Testis (tissue), 5 donors: ENCODE measurements at places on chromosomes 2 and 18. TPM values are rescaled to one million over a fixed set of nuclear protein-coding genes. Genes with fewer than 3 reads are reported as not detected.

DNA sequence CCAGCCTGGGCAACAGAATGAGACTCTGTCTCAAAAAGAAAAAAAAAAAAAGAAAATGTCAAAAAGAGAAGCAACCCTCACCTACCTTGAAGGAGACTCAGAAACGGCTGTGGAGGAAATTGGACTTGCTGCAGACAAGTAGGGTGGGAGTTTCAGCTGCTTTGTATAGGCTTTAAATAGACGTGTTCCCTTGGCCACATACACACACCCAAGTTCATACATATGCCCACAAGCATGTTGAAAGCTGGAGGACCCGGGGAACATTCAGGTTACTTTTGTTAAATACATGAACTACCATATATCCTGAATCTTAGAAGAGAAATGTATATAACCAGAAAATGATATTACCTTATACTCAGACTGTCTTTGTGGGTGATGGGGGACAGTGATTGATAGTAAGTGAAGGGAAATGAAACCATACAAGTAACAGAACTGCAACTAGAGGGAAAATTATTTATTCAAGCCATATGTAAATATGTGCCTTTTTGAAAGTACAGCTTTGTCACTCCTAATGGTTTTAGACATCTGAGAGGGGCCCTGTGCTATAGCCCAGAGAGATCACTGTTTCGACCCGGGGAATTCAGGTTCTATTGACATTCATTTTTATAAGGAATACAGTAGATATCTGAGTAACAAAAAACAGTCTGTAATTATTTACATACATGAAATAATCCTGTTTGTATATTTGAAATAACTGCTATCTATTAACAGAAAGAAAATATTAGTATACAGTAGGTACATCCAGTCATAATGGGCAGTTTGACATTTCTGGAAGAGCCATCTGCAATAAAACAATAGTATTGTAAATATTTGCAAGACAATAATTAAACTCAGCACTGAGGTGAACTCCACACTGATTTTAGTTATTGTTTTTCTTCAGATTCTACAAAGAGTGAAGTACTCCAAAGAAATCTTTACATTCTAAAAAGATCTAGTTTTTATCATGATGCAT is 48.0 kb upstream of the TGIF1 start:
- no peaks in the 10 kb centered on the region for H3K36me3 ChIP-seq
- no peaks in the 10 kb centered on the region for H3K27me3 ChIP-seq
- DNase-seq = no peak
- no peak overlapping the region for H3K4me3 ChIP-seq

- no peak overlapping the region for H3K4me3 ChIP-seq
- H3K27me3 ChIP-seq = no peaks in the 10 kb centered on the region
- no peak for DNase-seq
- H3K27ac ChIP-seq = no peak overlapping the region
- peaks cover 6% of the 10 kb centered on the region for H3K4me1 ChIP-seq
- H3K36me3 ChIP-seq = no peaks in the 10 kb centered on the region
Observed at GRCh38 chr2:68465081-68465916, 1.8 kb downstream of the FBXO48 start.

- no peak overlapping the region for H3K27ac ChIP-seq
- DNase-seq = no peak
- H3K36me3 ChIP-seq = no peaks in the 10 kb centered on the region
- H3K27me3 ChIP-seq = no peaks in the 10 kb centered on the region
Observed at GRCh38 chr2:19865151-19865550, 36.6 kb downstream of the TTC32 start.

DNA sequence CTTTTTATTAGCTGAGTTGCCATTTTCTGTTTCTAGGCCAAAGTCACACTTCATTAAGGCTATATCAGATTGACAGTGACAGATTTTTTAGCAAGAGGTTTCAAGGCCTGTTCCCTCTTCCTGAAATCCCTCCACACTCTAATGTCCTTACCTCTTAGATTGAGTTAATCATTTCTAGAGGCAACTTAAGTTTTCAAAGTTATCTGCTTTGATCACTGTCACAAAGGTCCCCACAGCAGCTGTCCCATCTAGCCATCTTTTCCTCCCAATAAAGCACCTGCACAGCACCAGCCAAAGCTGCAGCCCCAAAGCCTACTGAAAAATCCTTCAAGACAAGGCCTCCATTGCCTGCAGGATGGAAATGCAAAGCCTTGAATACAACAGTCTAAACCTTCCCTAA is 13.4 kb downstream of the AMMECR1L start:
- DNase-seq = no peak
- peaks cover 25% of the 10 kb centered on the region for H3K4me1 ChIP-seq
- H3K4me3 ChIP-seq = no peak overlapping the region
- H3K27ac ChIP-seq = no peak overlapping the region
- no peaks in the 10 kb centered on the region for H3K36me3 ChIP-seq
- no peaks in the 10 kb centered on the region for H3K27me3 ChIP-seq

DNA sequence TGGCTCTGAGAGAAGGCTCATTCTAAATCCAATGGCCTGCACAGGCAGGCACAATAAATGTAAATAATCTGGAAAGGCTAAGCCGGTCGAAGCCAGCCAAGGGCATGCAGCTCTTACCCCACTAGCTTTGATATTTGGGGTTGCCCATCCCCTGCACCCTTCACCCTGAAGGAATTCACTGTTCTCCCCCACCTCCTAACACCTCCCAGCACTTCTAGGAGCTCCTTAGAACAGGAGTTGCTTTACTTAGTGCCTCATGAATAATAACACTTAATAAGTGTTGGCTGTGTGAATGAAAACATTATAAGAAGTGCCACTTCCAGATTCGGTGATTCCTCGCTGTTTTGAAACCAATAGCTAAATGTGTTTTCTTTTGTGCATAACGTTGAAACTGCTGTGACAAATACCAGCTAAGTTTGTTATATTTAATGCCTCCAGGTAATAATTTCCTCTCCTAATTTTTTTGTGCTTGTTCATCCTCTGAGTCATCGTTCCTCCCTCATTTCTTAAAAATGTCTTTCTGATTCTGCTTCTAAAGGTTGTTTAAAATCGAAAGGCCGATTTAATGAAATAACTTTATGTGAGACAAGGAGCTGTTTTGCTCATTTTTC is 458.8 kb downstream of the METTL4 start:
- no peak for DNase-seq
- no peak overlapping the region for H3K27ac ChIP-seq
- no peaks in the 10 kb centered on the region for H3K36me3 ChIP-seq
- no peaks in the 10 kb centered on the region for H3K27me3 ChIP-seq
- no peaks in the 10 kb centered on the region for H3K4me1 ChIP-seq
- H3K4me3 ChIP-seq = no peak overlapping the region

DNA sequence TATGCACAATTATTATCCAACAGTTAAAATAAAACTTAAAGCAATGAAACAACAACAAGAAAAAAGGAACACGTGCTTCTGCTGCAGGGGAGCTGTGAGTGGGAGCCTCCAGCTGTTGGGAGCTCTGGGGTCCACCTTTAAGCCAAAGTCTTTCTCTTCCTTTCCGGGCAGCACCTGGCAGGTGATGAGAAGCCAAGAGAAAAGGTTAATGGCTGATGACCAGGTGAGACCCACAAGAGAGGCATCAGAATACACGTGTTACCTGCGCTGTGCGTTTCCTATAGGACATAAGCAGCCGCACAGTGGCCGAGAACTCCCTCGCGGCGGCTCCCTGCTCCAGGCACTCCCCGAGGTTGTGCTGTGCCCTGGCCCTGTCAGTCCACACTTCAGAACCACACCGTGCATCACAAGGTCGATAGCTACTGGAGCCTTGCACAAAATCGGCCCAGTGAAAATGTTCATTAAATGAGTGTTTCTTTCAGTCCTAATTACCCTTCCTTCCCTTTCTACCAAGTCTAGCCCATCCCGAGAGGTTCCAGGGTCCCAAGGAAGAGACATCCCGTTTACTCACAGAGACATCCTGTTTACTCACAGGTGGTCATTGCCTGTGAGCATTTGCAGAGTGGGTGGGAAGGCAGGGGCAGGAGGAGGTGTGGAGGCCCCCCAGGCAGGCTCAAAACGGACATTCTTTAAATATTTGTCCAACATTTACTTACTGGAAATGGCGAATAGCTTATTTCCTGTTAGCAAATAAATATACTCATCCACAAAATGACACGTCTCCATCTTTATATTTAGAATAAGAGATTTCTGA is 44.9 kb upstream of the ASB18 start:
- no peaks in the 10 kb centered on the region for H3K4me1 ChIP-seq
- no peaks in the 10 kb centered on the region for H3K27me3 ChIP-seq
- H3K27ac ChIP-seq = no peak overlapping the region
- DNase-seq = no peak
- no peaks in the 10 kb centered on the region for H3K36me3 ChIP-seq

DNA sequence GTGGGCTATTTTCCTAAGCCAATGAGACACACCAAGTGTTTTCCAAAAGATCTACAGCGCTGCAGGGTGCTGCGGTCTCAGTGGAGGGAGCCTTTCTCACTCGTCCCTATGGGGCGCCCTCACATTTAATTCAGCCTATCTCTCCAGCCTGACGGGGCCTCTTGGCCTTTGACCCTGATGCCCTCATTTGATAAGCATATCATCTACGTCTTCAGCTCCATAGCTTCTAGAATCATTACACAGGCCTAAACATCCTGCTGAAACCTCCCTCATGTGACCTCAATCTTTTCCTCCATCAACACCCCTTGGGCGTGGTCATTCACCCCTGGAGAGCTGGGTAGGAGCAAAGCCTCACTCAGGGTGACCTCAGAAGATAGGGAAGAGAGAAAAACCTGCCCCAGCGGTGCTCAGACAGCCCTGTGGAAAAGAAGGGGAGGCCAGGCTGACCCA is 57.4 kb downstream of the CYP26B1 start:
- H3K4me1 ChIP-seq = no peaks in the 10 kb centered on the region
- DNase-seq = peak; percentile 3
- no peaks in the 10 kb centered on the region for H3K36me3 ChIP-seq
- no peak overlapping the region for H3K27ac ChIP-seq
- H3K4me3 ChIP-seq = peak overlapping the region; percentile 9

- H3K27ac ChIP-seq = no peak overlapping the region
- DNase-seq = no peak
- no peaks in the 10 kb centered on the region for H3K27me3 ChIP-seq
- H3K4me3 ChIP-seq = no peak overlapping the region
Observed at GRCh38 chr2:30986231-30986580, 152.0 kb downstream of the GALNT14 start.

- H3K36me3 ChIP-seq = no peaks in the 10 kb centered on the region
- H3K4me1 ChIP-seq = no peaks in the 10 kb centered on the region
- no peak overlapping the region for H3K27ac ChIP-seq
Observed at GRCh38 chr18:49961271-49961670, 147.9 kb upstream of the ACAA2 start.

DNA sequence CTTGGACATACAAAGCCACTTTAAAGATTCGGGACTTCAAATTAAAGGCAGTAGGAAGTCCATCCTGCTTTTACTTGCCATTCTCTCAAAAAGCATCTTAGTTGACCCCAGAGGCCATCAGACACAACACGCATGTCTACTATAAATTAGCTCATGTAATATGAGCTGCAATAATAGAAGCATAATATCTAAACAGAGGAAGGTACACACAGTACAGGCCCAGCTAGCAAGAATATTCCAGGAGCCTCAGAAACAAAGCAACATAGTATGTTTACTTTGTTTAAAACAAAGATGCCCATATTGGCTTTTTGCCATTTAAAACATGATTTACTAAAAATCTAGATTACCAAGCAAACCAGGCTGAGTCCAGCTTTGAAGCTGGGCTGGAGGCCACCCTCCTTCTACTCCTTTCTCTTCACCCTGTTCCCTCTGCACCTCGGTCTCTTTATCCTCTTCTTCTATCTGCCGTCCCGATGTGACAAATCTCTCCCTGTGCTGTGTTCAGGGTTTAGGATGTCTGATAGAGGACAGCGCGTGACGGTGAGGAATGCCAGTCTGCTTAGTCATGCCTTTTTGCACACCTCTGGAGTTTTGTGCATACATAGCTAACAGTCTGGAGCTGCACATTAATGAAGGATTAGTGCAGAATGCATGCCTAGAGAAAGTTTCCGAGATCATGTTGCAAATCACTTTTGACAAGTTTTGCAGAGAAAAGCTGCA is 28.2 kb downstream of the DTNA start:
- no peak overlapping the region for H3K4me3 ChIP-seq
- no peaks in the 10 kb centered on the region for H3K4me1 ChIP-seq
- no peaks in the 10 kb centered on the region for H3K27me3 ChIP-seq
- no peaks in the 10 kb centered on the region for H3K36me3 ChIP-seq
- no peak overlapping the region for H3K27ac ChIP-seq

GRCh38 chr18:55405893-55406406 is 182.0 kb downstream of the TCF4 start:
- no peaks in the 10 kb centered on the region for H3K27me3 ChIP-seq
- DNase-seq = peak; percentile 95
- H3K36me3 ChIP-seq = no peaks in the 10 kb centered on the region
- peak overlapping the region; percentile 68 for H3K27ac ChIP-seq

DNA sequence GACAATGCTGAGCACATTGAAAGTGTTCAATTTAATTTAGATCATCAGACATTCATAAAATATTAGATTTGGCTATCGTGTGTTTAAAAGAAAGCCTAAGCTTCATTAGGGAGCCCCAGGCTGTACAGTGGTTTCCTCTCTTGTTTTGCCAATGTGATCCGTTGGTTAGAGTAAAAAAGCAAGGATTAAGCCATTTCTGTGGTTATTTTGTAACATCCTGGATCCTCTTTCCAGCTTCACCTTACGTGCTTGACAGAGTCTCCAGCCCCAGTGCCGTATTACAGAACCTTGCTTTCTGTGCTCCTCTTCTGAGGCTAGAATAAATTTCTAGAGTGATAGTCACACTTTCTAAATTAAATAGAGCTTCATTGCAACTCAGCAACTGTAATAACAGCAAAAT is 289.3 kb upstream of the LINC00305 start:
- no peaks in the 10 kb centered on the region for H3K27me3 ChIP-seq
- H3K4me3 ChIP-seq = no peak overlapping the region
- H3K4me1 ChIP-seq = no peaks in the 10 kb centered on the region
- no peak overlapping the region for H3K27ac ChIP-seq
- H3K36me3 ChIP-seq = no peaks in the 10 kb centered on the region

GRCh38 chr18:9079818-9080528 is 22.5 kb upstream of the NDUFV2 start:
- H3K27ac ChIP-seq = no peak overlapping the region
- H3K36me3 ChIP-seq = no peaks in the 10 kb centered on the region
- no peaks in the 10 kb centered on the region for H3K27me3 ChIP-seq

DNA sequence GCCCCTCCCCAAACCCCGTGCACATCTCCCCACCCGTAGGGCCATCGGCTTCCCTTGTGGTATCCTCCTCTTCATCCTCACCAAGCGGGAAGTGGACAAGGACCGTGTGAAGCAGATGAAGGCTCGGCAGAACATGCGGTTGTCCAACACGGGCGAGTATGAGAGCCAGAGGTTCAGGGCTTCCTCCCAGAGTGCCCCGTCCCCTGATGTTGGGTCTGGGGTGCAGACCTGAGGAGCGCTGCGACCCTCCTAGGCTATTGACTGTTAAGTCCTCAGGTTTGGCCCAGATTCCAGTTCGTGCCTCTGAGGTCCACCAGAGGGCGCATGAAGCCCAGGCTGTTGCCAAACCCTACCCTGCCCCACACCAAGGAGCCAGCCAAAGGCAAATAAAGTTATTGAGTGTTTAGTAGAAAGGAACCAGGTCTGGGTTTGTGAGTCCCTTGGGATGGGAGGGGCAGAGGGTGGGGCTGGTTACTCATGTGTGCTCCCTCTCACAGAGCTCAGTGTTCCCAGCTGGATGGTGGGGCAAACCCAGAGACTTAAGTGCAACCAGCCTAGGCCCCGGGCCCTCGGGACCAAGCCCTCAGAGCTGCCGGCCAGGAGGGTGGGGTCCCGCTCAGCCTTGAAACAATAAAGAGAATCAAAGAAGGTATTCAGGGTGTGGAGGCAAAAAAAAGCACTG is 2.4 kb downstream of the PNKD start:
- H3K27me3 ChIP-seq = no peaks in the 10 kb centered on the region
- H3K36me3 ChIP-seq = no peaks in the 10 kb centered on the region
- no peak overlapping the region for H3K4me3 ChIP-seq
- peak; percentile 85 for DNase-seq

Gene CCDC102B
- total RNA-seq = 13.3 TPM

Gene TNS1
- total RNA-seq = 256 TPM

Gene APLF
- 21.7 TPM for total RNA-seq

Gene MAIP1
- total RNA-seq = 16.6 TPM

Gene GALNT14
- total RNA-seq = 11.6 TPM

Gene GLI2
- 21.4 TPM for total RNA-seq

Gene DPP10
- 6.7 TPM for total RNA-seq
